HCT116 (cell line): ENCODE measurements at places on chromosomes 6 and 20. TPM values are rescaled to one million over a fixed set of nuclear protein-coding genes. Genes with fewer than 3 reads are reported as not detected.

- no peaks in the 10 kb centered on the region for H3K27me3 ChIP-seq
- no peaks in the 10 kb centered on the region for H3K4me1 ChIP-seq
- H3K27ac ChIP-seq: no peak overlapping the region
- H3K4me3 ChIP-seq: no peak overlapping the region
Measured at GRCh38 chr6:10258341-10258740, 156.5 kb downstream of the TFAP2A start.

PDE7B gene
- total RNA-seq: 0.61 TPM

DNA sequence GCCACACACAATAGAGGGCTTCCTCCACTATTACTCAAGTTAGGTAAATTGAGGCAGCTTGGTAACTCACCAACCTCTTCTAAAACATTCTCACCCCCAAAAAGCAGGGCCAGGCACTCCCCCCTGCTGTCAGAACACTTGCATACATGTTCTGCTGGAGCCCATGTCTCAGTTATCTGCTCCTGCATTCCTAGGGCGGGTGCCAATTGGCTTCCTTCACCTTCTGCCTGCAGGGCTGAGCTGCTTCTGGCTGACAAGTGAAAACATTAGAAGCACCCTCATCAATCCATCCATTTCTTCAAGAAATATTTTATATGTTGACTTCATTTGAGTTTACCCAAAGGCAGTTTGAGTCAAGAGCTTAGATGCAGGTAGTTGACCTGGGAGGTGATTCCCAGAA, 4.5 kb upstream of the ENTPD6 start:
- no peaks in the 10 kb centered on the region for H3K27me3 ChIP-seq
- H3K27ac ChIP-seq: no peak overlapping the region
- DNase-seq: no peak
- no peaks in the 10 kb centered on the region for H3K4me1 ChIP-seq
- H3K4me3 ChIP-seq: no peak overlapping the region

HCK gene
- 0.17 TPM for total RNA-seq

GRCh38 chr6:77072694-77073409, 390.4 kb downstream of the HTR1B start:
- H3K27me3 ChIP-seq: no peaks in the 10 kb centered on the region
- no peak for DNase-seq
- no peak overlapping the region for H3K27ac ChIP-seq
- H3K4me3 ChIP-seq: no peak overlapping the region
- H3K36me3 ChIP-seq: no peaks in the 10 kb centered on the region

GRCh38 chr6:159620947-159621346, 72.1 kb downstream of the SOD2 start:
- H3K4me3 ChIP-seq: no peak overlapping the region
- no peak overlapping the region for H3K27ac ChIP-seq
- H3K27me3 ChIP-seq: no peaks in the 10 kb centered on the region
- DNase-seq: no peak

- no peaks in the 10 kb centered on the region for H3K36me3 ChIP-seq
- H3K4me3 ChIP-seq: no peak overlapping the region
- H3K27ac ChIP-seq: no peak overlapping the region
- no peaks in the 10 kb centered on the region for H3K27me3 ChIP-seq
- no peak for DNase-seq
- no peaks in the 10 kb centered on the region for H3K4me1 ChIP-seq
Measured at GRCh38 chr6:135372758-135373157, 124.8 kb downstream of the AHI1 start.

LY6G5B gene
- total RNA-seq: 15.4 TPM
